Suppressor macrophage (primary cell): ENCODE measurements at places on chromosomes 11 and 22.

DNA sequence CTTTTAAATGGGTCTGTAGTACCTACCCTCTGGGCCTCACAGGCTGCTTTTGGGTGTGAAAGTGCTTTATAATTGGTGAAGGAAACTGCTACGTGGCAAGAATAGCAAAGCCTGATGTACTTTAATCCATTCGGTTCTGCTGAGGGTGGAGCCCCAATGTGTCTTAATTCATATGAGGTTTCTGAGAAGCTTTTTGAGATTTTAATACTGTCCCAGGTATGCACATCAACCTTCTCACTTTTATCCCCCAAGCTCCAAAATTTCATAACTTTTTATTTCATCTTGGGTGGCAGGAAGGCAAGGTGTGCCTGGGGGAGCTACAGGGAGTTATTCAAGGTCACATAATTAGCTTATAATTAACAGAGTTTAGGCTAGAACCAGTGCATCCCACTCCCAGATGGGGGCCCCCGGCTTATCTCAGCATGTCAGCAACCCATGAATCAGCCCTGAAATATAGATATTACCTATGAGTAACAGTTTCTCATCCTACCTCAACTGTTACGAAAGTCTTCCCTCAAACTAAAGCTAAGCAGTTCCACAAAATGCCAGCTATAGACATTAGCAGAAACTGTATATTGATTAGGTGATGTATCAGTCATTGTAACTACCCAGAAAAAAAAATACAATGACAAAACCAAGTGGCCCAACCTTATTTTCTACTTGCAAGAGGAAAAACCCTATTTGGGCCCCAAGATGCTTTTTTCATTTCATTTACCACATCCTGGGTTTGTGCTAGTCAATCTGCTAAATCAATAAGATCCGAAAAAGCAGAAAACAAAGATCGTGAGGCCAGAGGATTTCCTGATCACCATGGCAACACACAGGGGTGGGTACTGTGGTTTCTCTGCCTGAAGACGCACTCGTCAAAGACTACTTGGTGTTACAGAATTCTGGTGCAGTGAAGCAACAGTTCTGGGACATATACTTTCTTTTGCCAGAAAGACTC, 26.7 kb downstream of the CD44 start:
- peak; percentile 66 for DNase-seq

GRCh38 chr11:47409440-47410369, 1.3 kb downstream of the SLC39A13 start:
- no peak for DNase-seq

DNA sequence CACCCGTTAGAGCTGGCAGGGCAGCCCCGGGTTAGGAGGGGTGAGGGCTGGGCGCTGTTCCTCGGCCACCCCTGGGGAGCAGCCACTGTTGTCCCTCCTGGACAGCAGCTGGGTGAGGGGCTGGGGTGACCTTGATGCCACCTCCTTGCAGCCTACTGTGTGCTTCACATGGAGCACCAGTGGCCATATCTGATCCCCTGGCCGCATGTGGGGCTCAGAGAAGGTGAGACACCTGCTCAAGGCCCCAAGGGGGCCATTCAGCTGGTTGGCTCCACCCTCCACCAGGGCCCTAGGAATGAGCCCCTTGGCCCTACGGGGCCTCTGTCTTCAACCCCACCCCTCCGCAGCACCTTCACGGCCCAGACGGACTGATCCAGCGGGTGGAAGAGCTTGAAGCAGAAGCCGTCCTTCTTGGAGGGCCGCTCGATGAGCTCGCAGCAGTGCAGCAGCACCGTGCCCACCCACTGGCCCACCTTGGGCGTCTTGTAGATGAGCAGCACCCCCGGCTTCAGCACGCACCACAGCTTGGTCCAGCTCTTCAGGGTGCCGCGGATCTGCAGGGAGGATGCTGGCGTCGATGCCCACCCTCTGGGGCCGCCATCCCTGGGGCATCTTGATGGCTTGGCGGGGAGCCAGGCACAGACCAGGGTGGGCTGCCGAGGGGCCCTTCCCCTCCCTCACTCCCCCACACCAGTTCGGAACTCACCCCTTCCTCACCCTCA, 44.9 kb downstream of the OSBPL5 start:
- no peak for DNase-seq

DNA sequence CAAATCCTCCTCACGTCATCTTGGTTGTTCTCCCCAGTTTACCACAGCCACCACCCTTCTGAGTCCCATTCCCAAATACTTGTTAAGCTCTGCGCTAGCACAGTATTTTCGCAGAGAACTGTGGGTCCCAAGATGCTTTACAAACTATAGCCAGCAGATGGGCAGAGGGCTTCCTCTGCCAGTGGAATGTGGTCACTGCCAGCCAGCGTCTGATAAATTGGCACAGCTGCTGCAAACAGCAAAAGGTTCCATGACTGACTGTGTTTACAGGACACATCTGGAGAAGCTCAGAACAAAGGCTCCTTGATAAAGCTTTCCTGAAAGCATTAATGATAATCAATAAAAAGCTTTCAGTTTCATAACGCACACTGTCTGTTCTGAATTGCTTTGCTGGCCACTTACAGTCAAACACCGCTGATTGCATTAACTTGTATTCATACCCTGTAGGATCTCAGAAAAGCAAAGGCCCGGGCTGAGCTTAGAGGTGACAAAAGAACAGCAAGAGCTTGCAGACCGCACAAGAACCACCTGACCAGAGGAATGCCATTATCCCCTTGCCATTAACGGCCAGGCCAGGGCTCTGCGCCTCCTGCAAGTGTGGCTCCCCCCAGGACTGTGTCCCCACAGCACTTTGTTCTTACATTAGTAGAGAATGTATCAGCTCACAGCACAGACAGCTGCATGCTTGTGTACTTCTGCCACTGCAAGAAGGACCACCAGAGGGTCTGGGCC, 120.6 kb downstream of the MICAL3 start:
- no peak for DNase-seq

DNA sequence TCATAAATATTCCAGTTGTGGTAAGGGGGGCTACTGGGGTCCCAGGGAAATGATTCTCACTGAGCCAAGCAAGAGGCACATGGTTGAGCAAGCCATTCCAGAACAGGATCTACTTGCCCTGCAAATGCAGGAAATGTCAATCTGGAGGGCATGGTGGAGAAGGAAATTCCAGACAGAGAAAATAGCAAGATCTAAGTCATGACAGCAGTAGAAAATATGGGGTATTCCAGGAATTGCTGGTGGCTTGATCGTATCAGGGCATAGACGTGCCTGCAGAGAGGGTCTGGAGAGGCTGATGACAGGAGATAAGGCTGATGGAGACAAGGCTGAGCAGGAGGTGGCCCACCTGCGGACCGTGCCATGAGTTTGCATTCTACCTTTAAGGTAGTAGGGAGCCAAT, 566.3 kb upstream of the CADM1 start:
- DNase-seq, result no peak

DNA sequence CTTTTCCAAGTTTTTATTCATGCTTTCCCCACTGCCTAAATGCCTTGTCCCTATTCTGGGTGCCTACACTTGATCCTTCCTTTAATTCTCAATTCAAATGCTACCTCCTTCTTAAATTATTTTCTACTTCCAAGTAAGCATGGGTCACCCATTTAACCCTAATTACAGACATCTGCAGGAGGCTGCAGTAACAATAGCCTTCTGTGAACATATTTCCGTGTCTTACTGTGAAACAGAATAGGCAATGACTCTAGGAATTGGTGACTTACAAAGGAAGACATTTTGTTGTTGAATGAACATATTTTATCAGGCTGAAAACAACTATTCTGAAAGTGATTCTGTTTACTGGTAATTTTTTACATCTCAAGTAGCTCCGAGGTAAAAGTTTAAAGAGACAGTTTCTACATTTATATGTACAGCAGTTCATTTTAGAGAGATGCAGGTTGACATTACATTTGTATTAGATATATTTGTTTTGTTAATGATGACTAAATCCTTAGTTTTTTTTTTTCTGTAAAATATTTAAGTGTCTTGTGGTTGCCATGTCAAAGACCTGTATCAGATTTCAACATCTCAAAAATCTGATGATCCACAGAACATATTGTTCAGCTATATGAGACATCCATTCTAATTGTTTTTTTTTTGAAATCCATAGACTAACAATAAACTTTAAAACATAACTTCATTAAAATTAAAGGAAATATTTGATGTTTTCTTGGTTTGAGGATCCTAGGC, 316.8 kb downstream of the CASP12 start:
- no peak for DNase-seq

DNA sequence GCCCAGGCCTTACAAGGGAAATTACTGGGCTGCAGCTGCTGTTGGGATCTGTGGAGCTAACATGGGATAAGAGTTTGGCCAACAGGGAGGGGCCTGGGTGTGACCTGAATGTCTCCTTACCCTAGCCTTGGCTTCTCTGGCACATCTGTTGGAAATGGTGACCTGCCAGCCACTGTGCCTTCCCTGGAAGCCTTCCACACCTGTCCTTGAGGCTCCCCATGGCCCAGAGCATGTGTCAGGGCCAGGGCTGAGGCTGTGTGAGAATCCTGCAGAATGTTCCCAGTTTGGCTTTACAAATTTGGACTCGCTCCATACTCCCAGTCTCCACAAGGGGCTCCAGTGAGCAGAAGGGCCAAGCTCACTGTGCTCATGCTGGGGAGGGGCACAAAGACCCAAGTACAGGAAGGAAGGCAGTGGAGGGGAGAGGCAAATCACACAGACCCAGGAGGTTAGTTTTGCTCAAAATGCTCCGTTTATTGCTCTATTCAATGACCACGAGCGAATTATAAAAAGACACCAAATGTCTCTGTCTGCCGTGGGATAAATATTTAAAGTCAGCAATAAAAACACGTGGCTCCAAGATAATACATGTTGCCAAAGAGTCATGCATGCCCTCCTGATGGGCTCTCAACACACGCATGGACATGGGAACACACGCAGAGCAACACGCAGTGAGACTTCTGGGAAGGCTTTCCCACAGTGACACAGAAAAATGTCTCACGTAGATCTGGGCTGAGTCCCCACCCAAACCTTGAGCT, 1.7 kb upstream of the IGSF22 start:
- peak; percentile 47 for DNase-seq

DNA sequence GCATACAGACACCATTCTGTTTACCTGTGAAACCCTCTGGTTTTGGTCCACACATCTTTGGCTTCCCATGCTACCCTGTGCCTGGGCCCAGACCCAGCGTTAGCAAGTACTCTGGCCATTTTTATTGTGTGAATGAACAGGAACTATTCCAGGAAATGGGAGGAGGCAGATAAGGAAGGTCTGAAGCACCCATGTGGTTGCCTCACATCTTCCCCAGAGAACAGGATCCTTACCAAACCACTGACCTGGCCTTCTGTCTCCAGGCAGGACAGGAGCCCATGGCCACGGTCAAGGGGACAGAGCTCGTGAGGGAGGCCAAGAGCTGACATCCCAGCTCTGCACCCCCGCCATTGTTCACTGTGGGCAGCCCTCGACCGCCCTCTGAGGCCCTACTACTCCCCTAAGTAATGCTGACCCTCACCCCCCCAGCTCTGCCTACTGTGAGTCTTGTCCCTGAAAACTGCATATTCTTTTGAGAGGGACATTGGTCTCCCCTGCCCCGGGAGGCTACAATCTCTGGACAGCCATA, 97.7 kb upstream of the TP53I11 start:
- DNase-seq, result peak; percentile 36

- no peak for DNase-seq
Observed at GRCh38 chr11:48011798-48012391, 31.5 kb downstream of the PTPRJ start.

GRCh38 chr11:125451400-125452124, 44.5 kb downstream of the FEZ1 start:
- peak; percentile 36 for DNase-seq

DNA sequence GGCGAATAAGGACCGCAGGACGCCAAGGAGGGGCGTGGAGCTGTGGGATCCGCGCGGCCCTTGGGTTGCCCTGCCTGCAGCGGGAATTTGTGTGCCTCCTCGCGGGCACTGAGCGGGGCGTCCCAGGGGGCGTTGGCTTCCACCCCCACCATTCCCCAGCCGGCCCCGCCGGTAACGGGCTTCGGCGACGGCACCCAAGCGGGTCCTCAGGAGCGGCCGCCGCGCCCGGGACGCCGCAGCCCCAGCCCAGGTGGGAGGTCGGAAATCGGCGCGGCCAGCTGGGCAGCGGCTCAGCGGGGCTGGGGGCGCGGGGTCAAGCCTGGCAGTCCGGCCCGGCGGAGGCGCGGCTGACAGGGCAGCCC, 320 bp downstream of the CLTCL1 start:
- DNase-seq, result peak; percentile 8

DNA sequence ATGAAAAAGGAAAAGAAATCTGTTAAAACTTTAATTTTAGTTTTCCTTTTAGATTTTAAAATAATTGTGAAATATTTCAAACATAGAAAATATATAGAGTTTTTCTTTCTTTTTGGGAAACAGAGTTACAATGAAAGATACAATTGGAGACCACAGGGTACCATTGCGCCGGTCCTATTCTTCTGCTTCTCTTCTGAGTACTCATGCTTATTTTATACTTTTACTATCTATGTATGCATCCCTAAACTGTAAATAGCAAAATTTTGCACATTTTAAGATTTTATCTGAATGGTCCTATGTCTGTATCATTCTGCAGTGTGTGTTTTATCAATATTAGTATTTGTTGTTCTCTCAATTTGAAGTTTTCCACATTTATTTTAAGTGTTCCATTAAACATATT, 65.0 kb downstream of the EHF start:
- DNase-seq, result no peak

- no peak for DNase-seq
Observed at GRCh38 chr11:93907901-93908300, 57.5 kb upstream of the VSTM5 start.

- DNase-seq, result no peak
Observed at GRCh38 chr11:866481-866880, 23.8 kb downstream of the TSPAN4 start.

GRCh38 chr11:121670805-121671282, 218.1 kb upstream of the SORL1-AS1 start:
- no peak for DNase-seq

DNA sequence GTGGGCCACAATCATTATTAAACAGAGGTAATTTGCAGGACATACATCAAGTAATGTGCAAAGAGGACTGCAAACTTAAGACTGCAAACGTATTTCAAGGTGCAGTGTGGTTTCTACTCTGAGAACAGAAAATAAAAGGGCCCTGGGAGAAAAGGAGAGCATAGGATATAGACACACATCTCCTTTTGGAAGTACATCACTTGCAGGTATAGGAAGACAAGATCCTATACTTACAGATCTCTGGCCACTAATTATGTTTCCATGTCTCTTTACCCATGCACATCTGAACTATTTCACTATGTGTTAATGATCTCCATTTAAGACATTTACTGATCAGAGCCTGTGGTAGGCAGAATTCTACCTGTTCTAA, 47.7 kb downstream of the PIWIL3 start:
- DNase-seq, result no peak
